ENCODE measurements at places on chromosomes 5 and 9. TPM values are rescaled to one million over a fixed set of nuclear protein-coding genes. Genes with fewer than 3 reads are reported as not detected.

DNA sequence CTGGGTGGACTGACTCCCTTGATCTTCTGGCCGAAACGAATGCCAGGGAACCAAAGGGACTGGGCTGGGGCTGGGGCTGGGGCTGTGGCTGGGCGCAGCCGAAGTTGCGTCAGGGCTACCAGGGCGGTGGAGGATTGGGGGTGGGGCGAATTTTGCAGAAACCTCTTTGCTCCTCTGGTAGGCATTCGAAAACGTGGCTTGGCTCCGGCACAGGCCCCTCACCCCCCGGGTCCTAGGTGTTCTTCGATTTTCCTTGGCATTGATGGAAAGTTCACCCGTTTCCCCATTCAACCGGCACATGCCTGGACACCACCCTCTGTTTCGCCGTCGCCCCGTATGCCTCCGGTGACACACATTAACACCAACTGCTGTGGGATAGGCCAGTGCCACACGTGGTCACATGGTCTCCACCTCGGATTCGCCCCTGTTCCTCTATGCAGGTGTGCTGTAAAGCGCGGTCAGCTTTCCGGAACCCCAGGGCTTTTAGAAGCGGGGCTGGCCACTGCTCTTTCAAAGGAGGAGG, 477.1 kb downstream of the SPATA31A7 start:
- no peak for DNase-seq

GRCh38 chr5:13346401-13346800, 598.1 kb downstream of the DNAH5 start:
- DNase-seq: no peak

DNA sequence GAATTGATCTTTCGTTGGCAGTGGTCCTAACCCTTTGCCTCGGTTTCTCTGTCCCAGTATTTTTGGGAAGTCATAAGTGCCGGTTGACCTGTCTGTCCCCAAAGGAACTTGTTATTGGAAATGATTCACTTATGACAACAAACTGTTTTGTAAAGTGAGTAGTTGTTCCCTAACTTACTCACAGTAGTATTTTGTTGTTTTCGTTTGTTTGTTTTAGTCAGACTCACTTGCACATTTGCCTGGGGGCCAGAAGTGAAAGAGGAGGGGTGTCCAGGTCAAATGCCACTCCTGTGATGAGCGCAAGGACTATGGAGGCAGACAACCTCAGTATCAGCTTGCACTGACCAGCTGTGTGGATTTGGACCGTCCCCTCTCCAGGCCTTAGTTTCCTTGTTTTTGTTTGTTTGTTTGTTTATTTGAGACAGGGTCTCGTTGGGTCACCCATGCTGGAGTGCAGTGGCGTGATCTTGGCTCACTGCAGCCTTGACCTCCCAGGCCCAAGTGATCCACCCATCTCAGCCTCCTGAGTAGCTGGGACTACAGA, 47.3 kb downstream of the ANKRD55 start:
- no peak for DNase-seq

The KIF24 gene
- total RNA-seq: 0.14 TPM

Measured in CD4-positive, alpha-beta T cell (primary cell).